ENCODE measurements at places on chromosomes 1 and 21. TPM values are rescaled to one million over a fixed set of nuclear protein-coding genes. Genes with fewer than 3 reads are reported as not detected.

Gene DLGAP3
- polyA plus RNA-seq: 0.45 TPM

Gene PLA2G2C
- polyA plus RNA-seq: not detected

Gene EPHB2
- polyA plus RNA-seq: 15.2 TPM

Gene CDC7
- polyA plus RNA-seq: 8.1 TPM

Gene MX1
- polyA plus RNA-seq: 4.7 TPM

Gene SLC5A9
- polyA plus RNA-seq: 1.4 TPM

Gene OR2L5
- polyA plus RNA-seq: not detected

Gene ASCL5
- polyA plus RNA-seq: 0.70 TPM

Gene IARS2
- polyA plus RNA-seq: 47.4 TPM

Gene LRRC8C
- 6.5 TPM for polyA plus RNA-seq

Gene RHD
- polyA plus RNA-seq: 0.30 TPM

Gene CYP4B1
- polyA plus RNA-seq: not detected

Gene SLC6A9
- 5.1 TPM for polyA plus RNA-seq

Gene C1QB
- polyA plus RNA-seq: 30.0 TPM

Gene KLHDC9
- 0.86 TPM for polyA plus RNA-seq

Gene GJA5
- polyA plus RNA-seq: 16.6 TPM

Gene C4BPB
- polyA plus RNA-seq: 0.10 TPM

Gene EFNA3
- polyA plus RNA-seq: 2.5 TPM

Gene UBXN10
- 0.08 TPM for polyA plus RNA-seq

Measured in hindlimb muscle (tissue), 1 donor.